ENCODE measurements at places on chromosomes 3 and 15.

- DNase-seq = no peak
Measured at GRCh38 chr3:132261506-132261905, 55.7 kb upstream of the ACP3 start.

DNA sequence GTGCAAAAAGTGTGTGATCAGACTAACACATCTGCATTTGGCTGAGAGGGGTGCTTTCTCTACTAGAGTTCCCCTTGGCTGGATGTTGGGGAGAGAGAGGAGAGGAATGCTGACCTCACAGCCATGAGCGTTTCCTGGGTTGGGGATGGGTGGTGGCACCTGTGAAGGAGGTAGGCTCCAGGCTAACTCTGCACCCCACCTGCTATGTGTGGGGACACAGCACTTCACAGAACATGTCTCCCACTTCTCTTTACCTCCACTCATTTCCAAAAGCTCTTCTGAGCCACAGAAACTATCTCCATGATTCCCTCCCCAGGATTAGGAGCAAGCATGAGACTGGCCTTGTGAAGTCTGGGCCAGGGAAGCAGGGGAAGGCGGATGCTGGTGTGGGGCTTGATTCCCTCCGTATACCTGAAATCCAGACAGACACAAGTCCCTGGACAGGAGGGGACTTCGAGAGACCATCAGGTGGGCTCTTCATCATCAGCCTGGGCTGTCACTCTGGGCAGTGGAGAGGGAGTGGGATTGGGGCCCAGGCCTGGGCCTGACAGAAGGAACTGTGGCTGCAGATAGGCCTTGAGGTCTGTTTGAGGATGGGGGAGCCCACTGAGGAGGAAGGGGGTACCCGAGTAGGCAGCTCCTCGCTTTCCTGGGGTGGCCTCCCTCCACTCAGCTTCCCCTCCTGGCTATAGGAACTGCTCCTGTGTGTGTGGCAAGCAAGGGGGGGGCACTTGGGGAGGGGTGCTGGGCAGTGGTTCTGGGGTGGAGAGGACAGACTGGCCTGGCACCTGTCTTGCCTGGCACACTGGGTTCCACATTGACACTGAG lies 40.7 kb downstream of the FEM1B start:
- DNase-seq = peak; percentile 4

- DNase-seq = no peak
Measured at GRCh38 chr3:109195815-109196214, 59.3 kb downstream of the C3orf85 start.

DNA sequence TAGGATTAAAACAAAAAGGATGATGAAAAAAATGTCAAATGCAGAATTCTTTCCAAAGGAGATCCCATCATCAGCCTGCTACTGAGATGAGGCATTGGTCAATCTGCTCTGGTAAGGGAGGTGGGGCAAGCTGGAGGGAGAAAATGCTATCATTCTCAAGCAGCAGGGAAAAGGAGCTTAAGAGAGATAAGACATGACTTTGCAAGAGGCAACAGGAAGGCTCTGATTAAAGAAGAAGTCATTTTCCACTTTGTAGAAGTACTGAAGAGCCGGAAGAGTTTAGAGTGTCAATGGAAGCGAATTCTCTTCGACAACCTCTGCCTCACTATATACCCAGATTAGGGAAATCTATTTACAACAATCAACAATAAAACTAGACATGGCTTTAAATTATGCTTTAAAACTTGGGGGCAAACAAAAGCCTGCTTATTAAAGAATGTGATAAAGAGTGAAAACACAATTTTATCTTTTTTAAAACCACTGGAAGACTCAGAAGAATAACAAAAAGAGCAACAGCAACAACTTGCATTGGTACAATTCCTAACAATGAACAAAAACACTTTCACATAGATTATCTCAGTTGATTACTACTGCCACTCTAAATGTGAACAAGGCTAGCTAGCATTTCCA lies 81.8 kb upstream of the NANOGP8 start:
- no peak for DNase-seq

GRCh38 chr3:189262746-189263145 lies 91.0 kb downstream of the TPRG1 start:
- no peak for DNase-seq

Data from WTC11 (cell line).